Activated T-helper 1 cell treated with anti-CD3 and anti-CD28 coated beads, Interleukin-12 subunit alpha, Interleukin-12 subunit beta, Interleukin-2, Interleukin-4 antibody, amounts not matched to agents 30 ng/mL and 10 ng/mL and 1 ng/mL, durations not matched to agents 14 hours and 24 hours and 36 hours (primary cell): ENCODE measurements at places on chromosomes 11 and 22.

GRCh38 chr22:44889255-44889878, 120.4 kb downstream of the PHF21B start:
- DNase-seq = no peak

GRCh38 chr11:74306435-74307175, 4.8 kb downstream of the P4HA3 start:
- no peak for DNase-seq

DNA sequence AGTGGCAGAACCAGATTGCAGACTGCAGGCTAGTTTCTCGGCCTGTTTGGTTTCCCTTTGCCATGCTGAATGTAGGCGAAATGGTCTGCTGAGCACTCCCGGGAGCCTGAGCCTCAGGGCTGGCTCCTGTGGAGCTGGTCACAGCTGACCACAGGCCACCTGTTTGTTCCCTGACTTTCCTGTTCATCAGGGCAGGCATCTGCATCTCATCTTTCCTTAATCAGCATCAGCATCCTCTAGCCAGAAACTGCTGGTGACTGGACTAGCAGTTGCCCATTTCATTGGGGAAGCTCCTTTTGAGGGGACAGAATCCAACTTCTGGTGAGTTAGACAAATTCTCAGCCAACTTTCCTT, 20.2 kb upstream of the C11orf96 start:
- DNase-seq = no peak

- DNase-seq = no peak
Observed at GRCh38 chr11:127506126-127506525, 505.6 kb upstream of the KIRREL3 start.
